Activated gamma-delta T cell treated with Interleukin-2 at 50 U/mL for 16 hours (primary cell): ENCODE measurements at places on chromosomes 13 and 19.

GRCh38 chr19:10352764-10353671 is 13.6 kb upstream of the ICAM3 start:
- DNase-seq, result no peak

GRCh38 chr19:34067861-34068271 is 104.4 kb upstream of the LSM14A start:
- DNase-seq, result no peak

DNA sequence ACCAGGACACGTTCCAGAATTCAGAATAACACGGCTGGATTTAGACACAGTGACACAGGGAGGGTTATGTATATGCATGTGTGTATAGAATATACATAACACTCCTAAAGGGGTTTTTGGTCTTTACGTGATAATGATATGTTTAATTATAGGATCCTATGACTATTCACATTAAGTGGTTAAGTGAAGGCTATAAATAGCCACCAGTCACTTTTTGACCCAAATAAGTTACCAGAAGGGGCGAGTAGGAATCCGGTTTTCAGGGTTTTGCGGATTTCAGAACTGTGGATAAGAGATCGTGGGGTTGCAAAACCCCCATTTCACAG is 6.9 kb downstream of the ANGPTL6 start:
- no peak for DNase-seq

GRCh38 chr13:33188093-33188882 is 97.3 kb downstream of the STARD13 start:
- DNase-seq, result no peak

- DNase-seq, result no peak
These were observed 17.5 kb downstream of the MISP start for GRCh38 chr19:768424-768823.

DNA sequence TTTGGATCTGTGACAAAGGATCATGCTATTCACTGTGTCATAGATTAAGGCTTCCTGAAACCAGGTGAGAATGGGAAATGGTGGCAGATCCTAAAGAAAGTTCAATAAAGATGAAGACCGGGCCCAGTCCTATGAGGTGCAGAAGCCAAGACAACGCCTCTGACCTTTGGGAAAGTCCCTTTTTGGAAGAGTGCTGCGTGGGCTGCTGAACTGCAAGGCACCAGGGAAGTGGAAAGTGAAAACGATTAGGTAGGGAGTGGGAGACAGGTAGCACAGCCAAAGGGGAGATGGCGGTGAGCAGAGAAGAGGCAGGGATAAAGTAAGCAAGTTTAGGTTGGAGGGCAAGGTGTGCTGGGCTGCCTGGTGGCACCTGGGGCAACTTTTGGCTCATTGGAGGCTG is 16.3 kb downstream of the MBNL2 start:
- DNase-seq, result no peak

DNA sequence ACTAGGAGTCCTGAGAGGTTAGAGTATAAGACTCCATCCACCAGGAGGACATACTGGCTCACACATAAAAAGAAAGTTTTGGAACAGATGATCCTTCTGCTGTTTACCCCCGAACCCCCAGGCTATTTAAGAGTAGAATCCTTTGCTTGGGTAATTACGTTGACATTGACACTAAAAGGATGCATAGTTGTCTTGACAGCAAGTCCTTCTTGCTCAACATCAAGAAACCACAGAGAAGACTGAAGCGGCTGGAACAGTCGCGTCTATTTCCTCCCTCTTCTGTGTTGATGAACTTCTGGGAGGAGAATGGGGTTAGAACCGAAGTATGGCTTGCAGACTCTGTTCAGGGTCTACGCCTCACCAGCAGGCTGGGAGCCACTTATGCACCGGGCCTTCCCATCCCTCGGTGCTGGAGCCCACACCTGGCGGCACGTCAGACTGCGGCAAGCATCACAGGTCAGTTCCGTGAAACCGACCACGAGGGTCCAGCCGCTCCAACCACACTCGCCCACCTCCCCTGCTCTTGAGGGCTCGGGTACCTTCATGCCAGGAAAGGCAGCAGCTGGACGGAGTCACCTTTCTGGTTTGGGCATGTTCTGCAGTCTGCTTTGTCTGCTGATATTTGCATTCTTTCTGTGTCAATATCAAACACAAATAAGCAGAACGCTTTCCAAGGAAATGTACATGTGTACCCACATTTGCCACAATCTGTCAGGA is 42.4 kb upstream of the RANBP3 start:
- DNase-seq, result no peak

- no peak for DNase-seq
These were observed 39.5 kb downstream of the ATP7B start for GRCh38 chr13:51971520-51972426.

GRCh38 chr13:72194523-72194922 is 327.5 kb upstream of the DACH1 start:
- no peak for DNase-seq

- no peak for DNase-seq
These were observed 131.0 kb downstream of the DLEU7 start for GRCh38 chr13:50712456-50712855.

DNA sequence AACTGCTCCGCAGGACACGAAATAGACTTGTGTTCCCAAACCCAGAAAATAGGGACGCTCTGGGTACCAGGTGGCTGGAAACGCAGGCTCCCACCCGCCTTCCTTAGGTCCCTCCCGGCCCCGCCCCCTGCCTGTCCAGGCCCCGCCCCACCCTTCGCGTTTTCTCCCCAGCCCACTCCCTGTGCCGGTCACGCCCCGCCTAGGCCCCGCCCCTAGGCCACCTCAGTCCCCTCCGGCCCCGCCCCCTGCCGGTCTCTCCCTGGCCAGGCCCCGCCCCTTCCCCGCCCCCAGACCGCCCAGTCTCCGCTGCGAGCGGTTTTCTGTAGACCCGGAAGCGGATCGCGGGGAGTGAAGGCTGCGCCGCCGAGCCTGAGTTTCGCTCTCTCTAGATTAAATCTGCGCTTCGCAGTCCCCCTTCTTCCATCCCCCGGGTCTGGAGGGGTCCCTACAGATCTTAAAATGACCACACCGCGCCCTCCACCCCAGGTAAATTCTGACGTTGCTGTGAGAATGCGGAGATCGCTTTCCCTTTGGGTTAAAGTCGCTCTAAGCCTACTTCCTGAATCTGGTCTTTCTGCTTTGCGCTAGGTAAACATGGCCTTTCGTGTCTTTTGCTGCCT is 3.7 kb upstream of the ZNF665 start:
- peak; percentile 98 for DNase-seq

- no peak for DNase-seq
These were observed 62.6 kb upstream of the USP29 start for GRCh38 chr19:57057036-57057686.

DNA sequence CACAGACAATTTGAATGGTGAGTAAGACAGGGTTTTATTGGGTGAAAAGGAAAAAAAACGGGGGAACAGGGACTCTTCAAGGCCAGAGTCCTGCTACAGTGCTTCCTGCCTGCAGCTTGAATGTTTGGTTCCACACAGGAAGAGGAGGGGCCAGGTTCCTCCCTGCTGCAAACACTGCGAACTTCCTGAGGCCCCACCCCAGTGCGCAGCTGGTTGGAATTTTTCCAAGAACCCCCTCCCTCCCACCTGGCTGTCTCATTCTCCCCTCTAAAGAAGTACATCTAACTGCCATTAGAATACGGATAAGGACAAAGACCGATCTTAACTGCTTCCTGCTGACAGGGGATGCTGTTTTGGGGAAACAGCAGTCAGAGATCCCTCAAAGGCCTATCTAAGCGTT is 184.9 kb downstream of the GGACT start:
- DNase-seq, result no peak

GRCh38 chr13:71137101-71137500 is 729.9 kb downstream of the DACH1 start:
- DNase-seq, result no peak

- DNase-seq, result no peak
These were observed 238.0 kb downstream of the LHFPL6 start for GRCh38 chr13:39364947-39365468.

DNA sequence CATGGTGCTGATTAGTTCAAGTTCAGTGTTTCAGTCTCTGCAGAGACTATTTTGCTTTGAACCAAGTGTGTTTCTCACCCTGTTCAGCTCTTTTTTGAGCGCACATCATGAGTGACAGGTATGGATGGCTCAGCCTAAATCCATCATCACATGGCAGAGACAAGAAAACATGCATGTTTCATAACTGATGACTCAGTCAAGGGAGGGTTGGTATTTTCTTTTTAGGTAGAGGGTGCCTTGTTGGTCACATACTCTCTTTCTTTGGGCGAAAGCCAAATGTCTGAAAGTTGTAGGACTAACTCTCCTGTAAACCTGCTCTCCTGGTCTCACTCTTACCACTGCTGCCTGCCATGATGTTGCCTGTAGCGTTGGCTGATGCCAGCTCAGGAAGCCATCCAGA is 48.1 kb upstream of the RAP2A start:
- DNase-seq, result no peak

- DNase-seq, result no peak
These were observed 7.1 kb downstream of the LDLR start for GRCh38 chr19:11096210-11096841.

DNA sequence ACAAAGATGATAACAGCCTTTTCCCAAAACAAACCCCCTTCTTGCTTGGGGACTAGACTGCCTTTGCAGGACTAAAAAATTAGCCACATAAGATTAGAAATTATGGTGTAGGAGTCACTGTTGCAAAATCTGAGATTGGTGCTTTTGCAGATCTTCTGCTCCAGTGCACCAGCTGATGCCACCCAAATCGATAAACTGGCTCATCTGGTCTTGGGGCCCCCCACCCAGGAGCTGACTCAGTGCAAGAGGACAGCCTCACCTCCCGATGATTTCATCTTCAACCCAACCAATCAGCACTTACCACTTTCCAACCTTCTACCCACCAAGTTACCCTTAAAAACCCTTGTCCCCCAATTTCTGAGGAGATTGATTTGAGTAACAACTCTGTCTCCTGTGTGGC is 47.1 kb upstream of the PEPD start:
- no peak for DNase-seq

DNA sequence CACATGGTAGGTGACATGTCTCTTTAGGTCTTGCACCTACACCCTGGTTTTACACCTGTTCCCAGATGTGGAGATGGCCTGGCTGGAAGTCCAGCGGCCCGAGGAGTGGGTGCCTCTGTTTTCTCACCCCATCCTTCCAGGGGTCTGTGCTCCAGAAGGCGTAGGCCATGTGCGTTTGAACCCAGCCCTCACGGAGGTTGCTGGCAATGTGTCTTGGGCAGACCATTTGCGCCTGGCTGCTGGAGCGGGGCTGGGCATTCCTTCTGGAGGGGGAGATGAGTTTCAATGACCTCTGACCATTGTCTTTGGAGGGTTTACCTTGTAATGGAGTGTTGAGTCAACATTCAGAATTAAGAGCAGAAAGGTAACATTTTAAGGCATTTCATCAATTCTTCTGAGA is 54.8 kb upstream of the ZNF536 start:
- no peak for DNase-seq

DNA sequence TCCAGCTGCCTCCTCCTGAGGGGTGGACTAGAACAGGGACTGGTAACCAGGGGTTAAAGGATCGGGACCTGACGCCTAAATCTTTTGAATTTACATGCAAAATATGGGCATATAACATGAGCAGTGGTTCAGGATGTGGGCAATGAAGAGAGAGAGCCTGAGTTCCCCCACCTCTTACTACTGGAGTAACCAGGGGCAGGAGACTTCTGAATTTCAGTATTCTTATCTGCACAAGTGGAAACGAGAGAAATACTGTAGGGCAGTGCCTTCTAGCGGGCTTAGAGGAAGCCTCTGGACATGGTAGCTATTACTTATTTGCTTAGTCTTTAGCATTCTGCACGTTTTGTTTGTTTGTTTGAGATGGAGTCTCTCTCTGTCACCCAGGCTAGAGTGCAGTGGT is 26.3 kb downstream of the BCAT2 start:
- DNase-seq, result no peak

- DNase-seq, result no peak
These were observed 16.7 kb upstream of the COLGALT1 start for GRCh38 chr19:17538684-17539237.

DNA sequence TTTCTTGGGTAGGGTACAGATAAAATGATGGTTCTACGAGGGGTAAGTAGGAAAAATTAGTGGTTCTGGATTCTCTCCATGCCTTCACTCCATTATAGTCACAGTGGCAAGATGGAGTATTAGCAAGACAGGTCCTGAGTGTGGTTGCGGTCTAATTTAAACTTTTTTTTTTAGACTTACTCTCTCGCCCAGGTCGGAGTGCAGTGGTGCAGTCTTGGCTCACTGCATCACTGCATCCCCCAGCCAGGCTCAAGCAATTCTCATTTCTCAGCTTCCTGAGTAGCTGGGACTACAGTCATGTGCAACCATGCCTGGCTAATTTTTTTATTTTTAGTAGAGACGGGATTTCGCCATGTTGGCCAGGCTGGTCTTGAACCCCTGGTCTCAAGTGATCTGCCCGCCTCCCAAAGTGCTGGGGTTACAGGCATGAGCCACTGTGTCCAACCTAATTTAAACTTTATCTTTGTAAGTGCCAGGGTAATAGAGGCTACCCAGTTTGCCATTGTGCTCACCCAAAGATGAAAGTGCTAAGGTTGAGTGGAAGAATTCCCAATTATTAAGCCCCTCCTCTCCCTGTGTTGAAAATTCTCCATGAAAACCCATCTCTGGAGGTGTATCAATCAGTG is 135.6 kb downstream of the TM9SF2 start:
- DNase-seq, result no peak

DNA sequence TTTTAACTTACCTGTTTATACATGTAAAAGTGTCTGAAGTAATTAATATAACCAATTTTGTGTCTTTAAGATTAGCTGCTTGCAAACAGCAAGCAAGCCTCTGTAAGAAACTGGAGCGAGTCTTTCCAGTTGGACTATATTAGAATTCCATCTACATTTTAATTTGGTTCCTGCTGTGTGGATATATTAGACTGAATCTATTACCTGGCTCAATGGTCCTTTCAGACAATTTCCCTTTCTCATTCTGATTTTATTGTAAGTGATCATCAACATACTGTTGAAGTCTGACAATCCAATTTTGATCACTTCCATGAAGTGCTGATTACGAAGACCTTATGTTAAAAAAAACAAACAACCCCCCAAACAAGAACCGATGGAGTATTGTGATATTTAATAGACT is 72.3 kb downstream of the GPC5 start:
- DNase-seq, result no peak

- no peak for DNase-seq
These were observed 419.3 kb upstream of the NBEA start for GRCh38 chr13:34522808-34523207.

DNA sequence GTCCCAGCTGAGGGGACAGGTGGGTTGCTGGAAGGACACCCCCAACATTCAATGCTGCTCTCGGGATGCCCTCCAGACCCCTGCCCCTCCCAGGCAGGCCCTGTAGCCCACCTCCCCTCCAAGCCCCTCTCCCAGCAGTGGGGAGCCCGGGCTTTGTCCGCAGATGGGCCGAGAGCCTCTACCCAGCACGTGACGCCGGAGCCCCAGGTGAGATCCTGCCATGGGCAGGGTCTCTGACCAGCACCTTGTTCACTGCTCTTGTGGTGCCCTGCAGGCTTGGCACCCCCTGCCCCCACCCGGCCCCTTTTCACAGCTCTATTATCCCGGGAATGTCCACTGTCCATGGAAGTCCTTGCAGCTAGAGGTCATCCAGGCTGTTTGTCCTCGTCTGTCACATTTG is 76.5 kb downstream of the C1QTNF9 start:
- DNase-seq, result no peak
